ENCODE measurements at places on chromosomes 1 and 21.

- DNase-seq: no peak
These were observed 131.2 kb downstream of the AK5 start for GRCh38 chr1:77412820-77413530.

GRCh38 chr1:63773496-63773814, 362 bp upstream of the ROR1 start:
- DNase-seq: no peak

DNA sequence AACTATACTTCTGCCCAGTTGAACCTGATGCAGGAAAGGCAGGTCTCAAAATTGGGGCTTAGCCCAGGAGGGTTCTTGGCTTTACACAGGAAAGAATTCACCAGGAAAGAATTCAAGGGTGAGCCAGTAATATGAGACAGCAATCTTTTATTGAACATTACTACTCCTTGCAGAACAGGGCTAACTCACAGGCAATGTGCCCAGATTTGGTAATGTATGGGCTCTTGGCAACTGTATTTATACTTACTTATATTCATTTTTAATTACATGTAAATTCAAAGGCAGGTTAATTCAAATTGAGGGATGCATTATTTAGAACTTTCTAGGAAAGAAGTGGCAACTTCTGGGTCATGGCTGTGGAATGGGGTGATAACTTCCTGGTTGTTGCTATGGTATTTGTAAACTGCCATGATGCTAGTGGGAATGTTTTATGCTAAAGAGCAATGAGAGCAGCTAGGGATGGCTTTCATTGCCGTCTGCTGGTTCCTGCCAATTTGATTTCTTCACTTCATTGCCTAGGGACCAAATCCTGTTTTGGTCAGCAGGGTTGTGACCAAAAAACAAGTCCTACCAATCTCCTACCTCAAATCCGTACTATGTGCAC, 107.5 kb downstream of the CHRM3 start:
- DNase-seq: no peak

DNA sequence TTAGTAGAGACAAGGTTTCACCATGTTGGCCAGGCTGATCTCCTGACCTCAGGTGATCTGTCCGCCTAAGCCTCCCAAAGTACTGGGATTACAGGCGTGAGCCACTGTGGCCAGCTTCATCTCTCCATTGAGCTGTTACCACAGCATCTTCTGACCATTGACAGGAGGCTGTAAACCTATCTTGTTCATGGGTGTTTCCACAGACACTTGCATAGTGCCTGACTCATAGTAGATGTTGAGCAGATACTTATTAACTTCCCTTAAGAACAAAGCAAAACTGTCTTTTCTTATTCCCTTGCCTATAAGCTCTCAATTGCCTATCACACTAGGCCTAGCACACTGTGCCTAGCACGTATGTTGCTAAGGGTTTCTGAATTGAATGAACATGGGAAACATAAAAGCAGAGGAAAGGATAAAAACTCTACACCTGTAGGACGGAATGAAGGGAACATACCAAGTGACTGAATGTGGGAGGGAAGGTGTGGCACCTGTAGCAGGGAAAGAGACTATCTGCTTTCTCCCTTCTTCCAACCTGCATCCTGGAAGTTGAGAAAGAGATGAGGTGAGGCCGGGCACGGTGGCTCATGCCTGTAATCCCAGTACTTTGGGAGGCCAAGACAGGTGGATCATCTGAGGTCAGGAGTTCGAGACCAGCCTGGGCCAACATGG, 1.2 kb upstream of the C1orf54 start:
- no peak for DNase-seq

DNA sequence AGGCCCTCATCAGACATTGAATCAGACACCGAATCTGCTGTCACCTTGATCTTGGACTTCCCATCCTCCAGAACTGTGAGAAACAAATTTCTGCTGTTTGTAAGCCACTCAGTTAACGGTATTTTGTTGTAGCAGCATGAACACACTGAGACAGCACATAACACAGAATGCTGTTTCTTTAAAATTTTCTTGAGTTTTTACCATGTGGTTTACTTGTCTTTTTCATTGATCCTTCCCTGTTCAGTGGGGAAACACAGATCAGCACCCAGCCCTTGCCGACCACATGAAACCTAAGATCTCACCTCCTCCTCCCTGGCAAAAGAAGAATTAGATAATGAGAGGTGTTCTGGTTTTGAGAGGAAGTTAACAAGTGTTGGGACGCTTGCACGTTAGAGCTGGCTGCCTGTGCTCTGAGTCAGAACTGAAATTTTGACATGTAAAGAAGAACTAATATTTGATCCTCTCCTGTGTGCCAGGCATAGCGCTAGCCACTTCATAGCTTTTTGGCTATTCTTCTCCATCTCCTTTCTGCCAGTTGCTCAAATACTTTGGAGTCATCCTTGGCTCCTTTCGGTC, 179.6 kb downstream of the DHRS3 start:
- DNase-seq: no peak

- DNase-seq: no peak
These were observed 19.0 kb downstream of the RCC2 start for GRCh38 chr1:17420391-17420918.

All from AG09319 (cell line).